Fibroblast of upper back skin (primary cell): ENCODE measurements at places on chromosomes 11 and 22.
A peak's percentile ranks its signal among the peaks of the same experiment; 100 is the strongest.

GRCh38 chr11:87351676-87352075 lies 313.9 kb downstream of the TMEM135 start:
- DNase-seq = no peak

- peak; percentile 28 for DNase-seq
Measured at GRCh38 chr11:34502949-34503348, 10.6 kb downstream of the ELF5 start.

- no peak for DNase-seq
Measured at GRCh38 chr22:25490896-25491295, 73.6 kb upstream of the GRK3 start.

GRCh38 chr11:114263513-114264170 lies 32.6 kb upstream of the NNMT start:
- no peak for DNase-seq

DNA sequence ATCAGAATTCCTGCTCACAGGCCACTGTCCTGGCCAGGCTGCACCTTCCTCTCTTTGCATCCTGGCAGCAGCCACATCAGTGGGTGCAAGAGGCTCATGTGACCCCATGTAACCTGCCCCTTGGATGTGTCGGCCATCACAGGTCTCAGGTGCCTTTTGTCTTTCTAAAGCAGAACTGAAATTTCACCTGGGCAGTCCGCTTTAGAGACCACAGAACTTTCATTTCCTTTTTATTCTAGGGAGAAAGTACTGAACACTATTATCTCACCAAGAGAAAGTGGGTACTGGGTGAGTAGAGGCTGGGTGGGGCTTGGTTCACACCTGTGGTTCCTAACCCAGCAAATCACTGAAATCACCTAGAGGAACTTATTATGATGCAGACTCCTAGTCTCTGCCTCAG lies 51.7 kb upstream of the NUP160 start:
- no peak for DNase-seq

GRCh38 chr22:49655168-49655812 lies 172.4 kb downstream of the BRD1 start:
- DNase-seq = no peak

DNA sequence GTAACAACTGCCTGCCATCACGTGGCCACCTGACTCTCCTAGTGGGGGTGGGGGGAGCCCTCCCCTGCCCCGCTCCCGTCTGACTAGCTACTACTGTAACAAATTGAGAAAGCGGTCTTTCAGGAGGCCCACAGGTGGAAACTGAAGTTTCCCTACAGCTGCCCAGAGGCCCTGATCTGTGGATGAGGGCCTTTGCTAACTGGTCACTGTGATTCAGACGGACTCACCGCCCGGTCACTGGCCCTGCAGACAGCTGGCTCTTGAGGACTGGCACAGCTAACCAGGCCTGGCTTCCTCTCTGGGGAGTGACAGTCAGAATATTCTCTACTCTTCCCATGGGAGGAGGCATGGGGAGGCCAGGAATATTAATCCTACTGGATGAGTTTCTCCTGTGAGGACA lies 116.8 kb downstream of the ARHGAP8 start:
- DNase-seq = no peak

DNA sequence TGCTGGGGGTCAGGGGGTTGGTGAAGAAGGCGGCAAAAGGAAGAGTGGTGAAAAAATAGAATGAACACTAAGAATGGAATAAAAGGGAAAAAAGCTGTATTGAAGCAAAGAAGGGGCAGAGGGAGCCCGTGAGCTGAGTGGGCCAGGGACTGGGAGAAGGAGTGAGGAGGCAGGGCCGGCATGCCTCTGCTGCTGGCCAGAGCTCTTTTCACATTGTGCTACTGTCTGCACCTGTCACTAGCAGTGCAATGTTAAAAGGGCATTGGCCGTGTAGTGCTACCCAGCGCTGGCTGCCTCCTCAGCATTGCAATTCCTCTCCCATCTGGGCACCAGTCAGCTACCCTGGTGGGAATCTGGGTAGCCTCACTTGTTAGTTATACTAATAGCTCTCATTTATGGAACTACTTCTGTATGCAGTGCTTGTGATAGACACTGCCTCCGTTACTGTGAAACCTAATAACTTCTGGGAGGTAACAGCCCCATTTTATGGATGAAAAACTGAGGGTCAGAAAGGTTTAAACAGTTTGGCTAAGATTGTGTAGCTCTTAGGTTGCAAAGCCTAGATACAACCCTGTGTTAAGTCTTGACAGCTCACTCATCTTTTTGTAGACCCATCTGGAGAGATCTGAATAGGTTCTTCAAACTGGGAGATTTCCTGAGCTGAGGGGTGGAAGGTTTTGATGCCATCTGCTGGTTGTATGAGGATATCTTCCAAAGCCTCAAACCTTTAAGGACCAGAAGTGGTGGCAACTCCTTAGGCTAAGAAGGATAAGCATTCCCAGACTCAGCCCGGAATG lies 8.5 kb downstream of the YPEL4 start:
- peak; percentile 61 for DNase-seq

GRCh38 chr11:9001736-9002135 lies 2.1 kb downstream of the NRIP3 start:
- peak; percentile 85 for DNase-seq

GRCh38 chr11:69343401-69344321 lies 49.7 kb downstream of the MYEOV start:
- no peak for DNase-seq

GRCh38 chr11:62687508-62688396 lies 1.6 kb downstream of the LRRN4CL start:
- DNase-seq = no peak

- DNase-seq = no peak
Measured at GRCh38 chr11:102683277-102683676, 22.3 kb downstream of the MMP27 start.

- DNase-seq = no peak
Measured at GRCh38 chr11:898540-899190, 11.9 kb downstream of the CHID1 start.

GRCh38 chr11:73077454-73077853 lies 64.7 kb downstream of the FCHSD2 start:
- DNase-seq = no peak

DNA sequence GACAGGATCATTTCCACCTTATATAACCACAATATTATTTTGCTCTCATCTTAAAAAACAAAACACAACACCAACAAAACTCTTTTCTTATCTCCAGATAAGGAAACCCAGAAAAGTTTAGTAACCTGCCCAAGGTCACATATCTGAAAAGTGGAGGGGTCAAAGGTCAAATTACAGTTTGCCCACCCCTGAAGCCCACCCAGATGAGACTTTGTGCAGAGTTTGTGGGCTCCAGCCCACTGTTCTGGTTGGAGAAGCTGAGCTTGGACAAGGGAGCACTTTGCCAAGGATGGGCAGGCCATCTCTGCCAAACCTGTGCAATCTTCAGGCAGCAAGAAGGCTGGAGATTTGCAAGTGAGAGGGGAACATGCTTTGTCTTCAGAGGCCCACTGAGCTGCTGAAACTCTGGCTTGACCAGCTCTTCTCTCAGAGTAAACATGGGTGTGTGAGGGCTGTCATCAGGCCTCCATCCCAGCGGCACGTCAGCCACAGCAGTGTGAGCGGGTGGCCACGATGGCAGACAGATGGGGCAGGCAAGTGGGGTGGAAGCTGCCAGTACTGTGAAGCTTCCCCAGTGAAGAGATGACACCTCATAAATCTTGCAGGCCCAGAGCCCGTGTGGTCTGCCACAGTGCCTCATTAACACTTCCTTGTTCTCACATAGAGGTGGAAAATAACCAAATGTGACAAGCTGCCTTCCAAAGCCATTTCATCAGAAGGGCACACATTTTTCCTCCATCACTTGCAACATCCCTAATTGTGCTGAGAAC lies 111.8 kb downstream of the CCDC81 start:
- DNase-seq = peak; percentile 58

GRCh38 chr11:78822931-78823423 lies 248.3 kb upstream of the NARS2 start:
- no peak for DNase-seq

- DNase-seq = no peak
Measured at GRCh38 chr11:125512106-125512505, 16.0 kb upstream of the FEZ1 start.

DNA sequence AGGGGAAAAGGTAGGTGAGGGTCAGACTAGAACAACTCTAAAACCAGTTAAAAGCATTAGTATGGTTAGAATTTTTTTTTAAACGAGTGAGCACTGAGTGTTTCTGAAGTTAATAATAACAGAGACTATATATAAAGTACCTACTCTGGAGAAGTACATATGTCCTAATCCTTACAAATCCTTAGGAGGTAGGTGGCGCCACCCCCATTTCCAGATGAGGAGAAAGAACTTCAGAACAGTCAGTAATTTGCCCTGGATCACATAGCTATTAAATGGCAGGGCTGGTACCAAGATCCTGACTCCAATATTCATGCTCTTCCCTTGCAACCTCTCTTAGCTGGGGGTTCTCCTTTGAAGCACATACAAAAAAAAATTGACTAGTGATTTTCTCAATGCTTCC lies 80.5 kb downstream of the CLPB start:
- no peak for DNase-seq
